SJCRH30 (cell line): ENCODE measurements at places on chromosomes 12 and 14.

DNA sequence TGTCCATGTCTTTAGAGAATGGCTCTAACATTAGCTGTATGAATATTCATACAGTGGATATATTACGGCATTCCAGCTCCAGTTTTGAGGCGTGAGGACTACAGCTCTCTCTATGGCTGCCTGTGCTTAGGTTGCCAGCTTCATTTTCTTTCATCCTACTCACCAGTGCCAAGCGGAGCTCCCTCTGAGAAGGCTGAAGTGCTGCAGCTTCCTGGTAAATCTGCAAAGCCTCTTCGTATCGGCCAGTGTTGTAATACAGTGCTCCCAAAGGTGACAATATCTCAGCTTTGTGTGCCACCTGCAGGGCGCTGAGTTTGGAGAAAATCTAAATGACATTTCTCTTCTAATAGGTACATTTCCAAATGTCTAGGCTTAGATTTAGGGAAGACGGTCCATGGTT lies 19.8 kb upstream of the OVCH1 start:
- no peaks in the 10 kb centered on the region for H3K27me3 ChIP-seq
- H3K27ac ChIP-seq, result no peak overlapping the region
- H3K4me3 ChIP-seq, result no peak overlapping the region
- no peak for DNase-seq

DNA sequence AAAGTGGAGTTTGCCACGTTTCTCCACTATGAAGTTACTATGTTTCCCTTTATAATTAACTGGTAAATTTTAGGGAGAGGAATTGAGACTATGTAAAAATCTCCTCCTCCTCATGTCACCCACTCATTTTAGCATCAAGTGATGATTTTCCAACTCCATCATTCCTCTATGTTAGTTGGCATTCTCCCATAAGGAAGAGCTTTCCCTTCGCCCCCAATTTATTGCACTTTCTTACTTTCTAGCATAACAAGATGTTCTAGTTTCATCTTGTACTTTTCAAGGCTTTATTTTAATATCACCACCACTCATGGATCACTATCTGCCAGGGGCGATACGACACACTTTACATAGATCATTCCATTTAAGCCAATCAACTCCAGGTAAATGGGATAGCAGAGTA lies 97.1 kb downstream of the RPS6KA5 start:
- H3K27me3 ChIP-seq, result no peaks in the 10 kb centered on the region
- H3K27ac ChIP-seq, result no peak overlapping the region
- no peak overlapping the region for H3K4me3 ChIP-seq
- no peaks in the 10 kb centered on the region for H3K36me3 ChIP-seq
- DNase-seq, result no peak

DNA sequence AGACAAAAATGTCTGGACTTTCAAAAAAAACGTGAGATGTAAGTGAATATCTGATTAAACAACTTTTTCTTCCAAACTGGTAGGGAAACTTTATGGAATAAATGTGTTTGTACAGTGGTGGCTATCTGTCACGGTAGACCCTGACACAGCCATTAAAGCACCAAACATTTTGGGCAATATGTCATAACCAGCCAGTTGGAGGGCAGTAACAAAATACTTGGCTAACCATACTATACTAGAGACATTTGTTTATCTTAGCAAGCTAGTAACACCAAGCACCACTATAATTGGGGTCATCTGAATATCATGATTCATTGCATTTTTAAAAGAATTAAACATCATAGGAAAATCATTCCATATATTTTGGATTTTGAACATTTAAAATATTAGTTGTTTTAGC lies 6.0 kb upstream of the MYF6 start:
- peak overlapping the region; percentile 14; the same call in 1 of the 2 replicates for H3K27ac ChIP-seq
- H3K4me3 ChIP-seq, result no peak overlapping the region
- DNase-seq, result no peak
- no peaks in the 10 kb centered on the region for H3K27me3 ChIP-seq
- no peaks in the 10 kb centered on the region for H3K36me3 ChIP-seq
- H3K4me1 ChIP-seq, result peaks cover 36% of the 10 kb centered on the region

DNA sequence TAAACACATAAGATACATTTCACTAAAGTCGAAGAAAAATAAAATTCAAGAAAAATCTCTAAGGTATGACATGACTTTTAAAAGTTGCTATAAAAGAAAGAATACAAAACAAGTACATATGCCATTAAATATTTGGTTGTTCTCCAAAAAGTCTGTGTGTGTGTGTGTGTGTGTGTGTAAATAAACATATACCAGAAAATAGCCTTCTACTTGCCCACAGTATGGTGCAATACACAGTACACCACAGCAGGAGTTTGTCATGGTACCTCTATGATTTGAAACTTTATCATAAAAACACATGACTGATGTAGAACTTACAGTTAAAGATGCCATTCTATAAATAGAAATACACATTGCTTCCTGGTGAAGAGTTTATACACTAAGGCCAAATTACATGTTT lies 692.7 kb upstream of the MGAT4C start:
- no peak overlapping the region for H3K27ac ChIP-seq
- no peaks in the 10 kb centered on the region for H3K27me3 ChIP-seq
- no peak for DNase-seq
- H3K36me3 ChIP-seq, result no peaks in the 10 kb centered on the region
- H3K4me3 ChIP-seq, result no peak overlapping the region

DNA sequence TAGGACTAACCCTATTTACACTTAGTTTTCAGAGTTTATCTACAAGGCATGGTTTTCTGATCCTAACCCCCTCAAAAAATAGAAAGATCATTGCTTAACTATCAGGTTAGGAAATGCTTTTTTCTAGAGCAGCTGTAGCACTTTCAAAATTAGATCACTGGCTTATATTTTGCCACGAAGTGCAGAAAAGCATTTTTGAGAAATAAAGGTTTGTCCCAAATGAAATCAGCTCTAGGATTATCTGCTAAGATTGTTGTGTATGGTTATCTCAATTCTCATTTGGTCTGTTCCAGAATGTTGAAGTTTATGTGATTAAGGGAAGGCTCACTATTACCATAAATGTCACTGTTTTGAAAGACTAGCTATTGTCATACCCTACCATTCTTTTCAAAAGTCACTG lies 9.8 kb upstream of the DYRK4 start:
- H3K4me3 ChIP-seq, result no peak overlapping the region
- no peaks in the 10 kb centered on the region for H3K4me1 ChIP-seq
- H3K27me3 ChIP-seq, result no peaks in the 10 kb centered on the region
- no peak overlapping the region for H3K27ac ChIP-seq
